CD4-positive, alpha-beta T cell treated with Interleukin-1 beta for 1 hour (primary cell): ENCODE measurements at places on chromosomes 16 and 17.

- DNase-seq, result no peak
Measured at GRCh38 chr17:6254036-6254435, 180.9 kb downstream of the AIPL1 start.

DNA sequence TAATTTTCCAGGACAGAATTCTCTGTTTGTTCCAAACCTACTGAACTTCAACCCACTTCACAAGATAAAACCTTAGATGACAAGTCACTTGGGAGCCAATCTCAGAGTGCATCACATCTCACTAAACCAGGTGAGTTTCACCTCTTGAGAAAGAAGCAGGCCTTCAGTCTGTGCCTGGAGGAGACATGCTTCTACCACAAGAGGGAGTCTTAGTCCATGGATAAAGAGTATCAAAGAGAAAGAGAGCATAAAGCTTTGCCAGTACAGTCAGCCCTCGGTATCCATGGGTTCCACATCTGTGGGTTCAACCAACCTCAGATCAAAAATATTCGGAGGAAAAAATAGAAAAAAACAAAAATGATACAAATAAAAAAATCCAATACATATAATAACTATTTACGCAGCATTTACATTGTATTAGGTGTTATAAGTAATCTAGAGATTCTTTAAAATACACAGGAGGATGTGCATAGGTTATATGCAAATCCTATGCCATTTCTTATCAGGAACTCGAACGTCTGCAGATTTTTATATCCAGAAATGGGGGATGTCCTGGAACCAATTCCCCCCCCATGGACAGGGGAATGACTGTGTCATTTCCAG is 37.7 kb downstream of the DUSP14 start:
- DNase-seq, result peak; percentile 57

GRCh38 chr17:7056386-7056785 is 12.5 kb upstream of the SLC16A11 start:
- DNase-seq, result no peak

DNA sequence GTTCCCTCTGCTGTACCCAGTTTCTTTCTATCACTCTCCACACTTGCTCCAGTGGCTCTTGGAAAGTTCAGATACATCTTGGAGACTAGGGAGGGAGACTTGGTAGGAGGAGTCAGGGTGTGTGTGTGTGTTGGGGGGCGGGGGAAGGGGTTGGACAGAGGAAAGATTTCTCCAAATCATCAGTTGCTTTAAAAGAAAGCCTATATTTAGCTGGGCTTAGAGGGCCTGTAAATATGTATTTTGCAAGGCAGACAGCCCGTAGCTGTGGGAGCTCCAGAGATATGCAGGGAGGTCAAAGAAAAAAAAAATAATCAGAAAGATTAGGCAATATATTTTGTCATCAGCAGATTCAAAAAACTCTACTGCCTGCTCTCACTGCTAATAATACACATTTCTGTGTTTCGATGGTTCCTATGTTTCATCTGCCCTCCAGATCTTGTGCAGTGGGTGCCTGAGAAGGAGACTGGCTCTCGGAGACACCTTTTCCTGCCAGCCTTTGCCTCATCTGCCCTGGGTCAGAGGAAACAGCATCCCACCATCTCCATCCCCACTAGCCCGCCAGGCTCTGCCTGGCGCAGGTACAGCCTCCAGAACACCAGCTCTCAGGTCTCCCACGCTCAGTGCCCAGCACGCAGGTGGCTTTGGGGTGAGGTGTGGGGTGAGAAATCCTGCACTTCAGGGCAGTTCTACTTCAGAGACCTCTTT is 4.8 kb upstream of the PPP1R9B start:
- no peak for DNase-seq

DNA sequence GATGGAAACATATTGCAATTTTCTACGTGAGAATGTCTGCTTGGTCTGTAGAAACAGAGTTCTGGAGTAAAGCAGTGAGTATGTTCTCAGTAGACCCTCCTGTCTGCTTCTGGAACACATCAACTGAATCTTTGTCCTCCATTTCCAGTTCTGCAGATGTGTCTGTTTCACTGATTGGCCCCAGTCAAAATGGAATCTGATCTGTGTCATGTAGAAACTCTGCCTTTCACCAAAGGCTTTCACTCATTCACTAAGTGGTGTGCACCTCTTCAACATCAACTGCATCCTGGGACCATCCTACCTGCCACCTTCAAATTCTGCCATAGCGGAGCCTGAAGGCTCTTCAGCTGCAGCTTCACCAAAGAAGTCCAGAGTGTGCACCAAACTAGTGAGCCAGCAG is 2.8 kb upstream of the ZNF267 start:
- no peak for DNase-seq

GRCh38 chr17:38761612-38762011 is 9.1 kb downstream of the PSMB3 start:
- peak; percentile 27 for DNase-seq

DNA sequence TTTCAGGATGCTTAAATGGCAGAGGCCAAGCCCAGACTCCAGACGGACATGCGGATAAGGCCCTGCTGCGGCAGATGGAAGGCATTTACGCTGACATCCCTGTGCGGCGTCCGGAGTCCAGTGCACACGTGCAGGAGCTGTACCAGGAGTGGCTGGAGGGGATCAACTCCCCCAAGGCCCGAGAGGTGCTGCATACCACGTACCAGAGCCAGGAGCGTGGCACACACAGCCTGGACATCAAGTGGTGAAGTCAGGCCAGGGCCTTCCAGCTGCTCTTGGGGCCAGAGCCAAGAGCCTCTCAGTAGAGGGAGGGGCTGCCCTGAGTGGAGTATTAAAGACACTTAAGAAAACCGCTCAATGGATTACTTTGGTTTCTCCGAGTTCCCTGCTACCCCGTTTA is 29.4 kb downstream of the NARF start:
- no peak for DNase-seq

DNA sequence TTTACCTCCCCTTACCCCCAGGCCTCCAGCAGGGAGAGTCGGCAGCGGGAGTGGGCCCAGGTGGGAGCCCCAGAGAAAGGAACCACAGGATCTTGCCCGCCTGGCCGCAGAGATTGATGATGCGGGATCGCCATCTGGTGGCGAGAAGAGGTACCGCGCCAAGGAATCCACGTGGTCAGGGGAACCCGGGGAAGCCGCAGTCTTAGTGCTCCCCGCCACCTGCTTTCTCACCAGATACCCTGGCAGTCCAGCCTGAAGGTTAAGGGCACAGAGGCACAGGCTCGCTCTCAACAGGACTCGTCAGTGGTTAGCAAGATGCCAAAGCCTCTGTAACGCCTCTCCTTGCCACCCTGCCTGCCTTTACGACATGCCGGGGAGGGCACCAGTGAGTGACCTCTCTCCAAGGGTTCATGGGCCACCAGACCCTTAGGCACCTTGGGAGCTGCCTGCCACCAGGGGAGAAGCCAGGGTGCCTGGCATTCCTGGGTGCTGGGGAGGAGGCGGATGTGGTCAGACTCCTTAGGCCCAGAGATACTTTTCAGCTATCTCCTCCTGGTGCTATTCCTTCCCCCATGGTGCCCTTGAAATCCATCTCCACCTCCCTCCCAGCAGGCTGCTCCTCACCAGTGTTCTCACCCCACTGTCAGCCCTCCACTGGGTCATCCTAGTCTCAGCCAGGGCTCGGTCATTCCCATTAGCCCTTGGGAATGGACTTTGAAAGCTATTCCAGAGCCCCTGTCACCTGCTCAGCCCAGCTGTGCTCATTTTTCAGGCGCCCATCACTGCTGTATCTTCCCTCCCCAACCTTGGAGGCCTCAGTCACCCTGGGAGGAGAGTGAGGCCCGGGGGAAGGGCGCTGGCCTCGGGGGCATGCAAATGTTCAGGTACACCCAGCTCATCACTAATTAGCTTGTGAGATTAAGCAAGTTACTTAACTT is 5.5 kb upstream of the RHBDF2 start:
- peak; percentile 92 for DNase-seq

DNA sequence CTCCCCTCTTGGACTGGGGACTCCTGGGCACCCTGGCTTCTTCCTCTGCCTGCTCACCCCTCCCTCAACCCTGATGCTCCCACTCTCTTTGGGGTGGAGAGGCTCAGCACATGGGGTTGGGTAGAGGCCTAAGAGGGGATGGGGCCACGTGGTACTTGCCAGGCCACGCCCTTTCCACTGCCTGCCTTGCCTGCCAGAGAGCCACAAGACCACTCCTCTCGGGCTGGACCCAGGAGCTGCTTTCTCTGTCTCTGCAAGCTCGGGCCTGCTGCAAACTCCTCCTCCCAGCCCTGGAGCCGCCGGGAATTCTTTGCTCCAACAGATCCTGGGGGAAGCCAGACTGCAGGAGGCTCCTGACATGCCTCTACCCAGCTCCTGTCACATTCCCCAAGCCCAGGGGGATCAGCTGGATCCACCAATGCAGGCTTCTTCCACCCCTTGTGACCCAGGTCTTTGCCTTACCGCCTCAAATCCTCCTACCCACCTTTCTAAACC is 11.8 kb downstream of the DLX4 start:
- no peak for DNase-seq

DNA sequence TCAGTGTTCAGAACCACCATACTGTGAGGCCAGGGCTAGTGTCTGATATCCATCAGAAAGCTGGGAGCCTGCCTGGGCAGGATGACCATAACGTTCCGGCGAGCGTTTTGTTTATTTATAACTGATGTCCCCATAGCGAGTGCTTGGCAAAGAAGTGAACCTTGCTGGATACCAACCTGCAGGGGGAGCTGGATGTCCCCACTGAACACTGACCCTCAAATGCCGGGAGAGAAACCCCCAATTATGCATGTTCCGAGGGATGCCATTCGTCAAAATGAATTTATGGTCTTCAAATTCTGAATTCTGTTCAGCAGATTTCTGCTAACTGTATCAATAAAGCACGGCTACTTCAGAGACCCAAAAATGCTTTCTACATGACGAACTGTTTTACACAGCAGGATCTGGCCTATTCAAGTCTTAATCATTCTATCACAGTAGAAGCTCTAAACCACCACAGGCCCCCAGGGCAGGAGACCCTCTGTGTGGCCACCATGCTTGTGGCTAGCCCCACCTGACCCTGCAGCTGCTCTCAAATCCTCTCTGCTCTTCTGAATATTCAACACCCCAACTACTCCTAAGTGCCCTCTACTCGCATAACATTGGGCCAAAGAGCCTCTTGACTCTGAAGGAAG is 15.2 kb downstream of the MED24 start:
- no peak for DNase-seq

- DNase-seq, result no peak
Measured at GRCh38 chr17:68700421-68700820, 99.3 kb upstream of the FAM20A start.

DNA sequence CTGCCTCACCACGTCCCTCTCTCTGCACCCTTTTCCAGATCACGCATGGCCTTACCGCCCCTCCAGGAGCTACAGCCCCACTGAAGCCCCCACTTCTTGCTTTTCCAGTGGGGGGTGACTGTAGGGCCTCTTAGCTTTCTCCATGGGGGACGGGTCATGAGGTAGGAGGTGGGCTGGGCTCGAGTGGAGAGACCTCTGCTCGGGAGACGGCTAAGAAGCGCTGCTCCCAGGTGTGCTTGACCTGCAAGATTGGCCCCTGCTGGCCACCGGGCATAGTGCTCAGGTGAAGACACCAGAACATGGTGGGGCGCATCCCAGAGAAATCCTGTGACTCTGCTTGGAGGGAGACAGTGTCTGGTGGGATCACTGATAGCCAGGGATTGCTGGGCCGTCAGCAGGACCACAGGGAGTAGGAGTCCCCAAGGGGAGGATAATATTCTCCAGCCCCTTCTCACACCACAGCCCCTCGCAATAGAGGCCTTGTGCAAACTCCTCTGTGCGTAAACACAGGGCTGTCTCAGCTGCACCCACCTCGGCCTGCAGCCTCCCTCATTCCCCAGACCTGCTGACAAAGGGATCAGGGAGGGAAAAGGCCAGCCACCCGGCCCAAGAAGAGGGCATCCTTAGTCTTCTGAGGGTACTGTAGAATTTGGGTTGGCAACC is 8.9 kb upstream of the GALK1 start:
- no peak for DNase-seq

DNA sequence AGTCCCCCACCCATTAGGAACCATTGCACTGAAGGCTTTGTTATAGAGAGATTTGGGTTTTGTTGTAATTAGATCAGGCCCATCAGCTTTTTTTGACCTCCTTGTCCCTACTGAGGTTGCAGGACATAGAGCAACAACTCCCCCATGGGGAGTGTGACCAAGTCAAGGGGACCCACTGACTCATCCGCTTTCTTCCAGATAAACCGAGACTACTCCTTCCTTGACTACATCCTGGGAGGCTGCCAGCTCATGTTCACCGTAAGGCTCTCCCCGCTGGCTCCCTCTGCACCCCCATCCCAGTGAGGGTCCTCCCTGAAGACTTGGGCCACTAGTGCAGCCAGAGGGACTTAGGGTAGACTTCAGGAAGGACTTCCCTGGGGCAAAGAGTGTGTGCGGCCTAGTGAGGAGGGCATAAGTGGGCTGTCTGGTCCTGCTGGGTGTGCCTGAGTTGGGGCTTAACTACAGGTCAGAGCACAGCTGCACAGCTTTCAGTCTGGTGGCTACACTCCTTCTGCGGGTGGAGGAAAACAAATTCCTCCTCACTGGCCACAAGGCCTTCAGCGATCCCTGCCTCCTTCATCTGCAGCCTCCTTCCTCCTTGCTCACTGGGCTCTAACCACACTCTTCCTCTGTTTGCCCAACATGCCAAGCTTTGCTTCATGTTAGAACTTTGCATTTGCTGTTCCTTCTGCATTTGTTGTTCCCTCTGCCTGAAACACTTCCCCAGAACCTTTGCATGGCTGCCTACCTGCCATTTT is 31.0 kb downstream of the CPNE2 start:
- no peak for DNase-seq

- no peak for DNase-seq
Measured at GRCh38 chr17:77905766-77906165, 52.7 kb upstream of the TNRC6C start.

- DNase-seq, result no peak
Measured at GRCh38 chr17:59498530-59499307, 66.7 kb upstream of the DHX40 start.

- peak; percentile 48 for DNase-seq
Measured at GRCh38 chr17:45948881-45949624, 50.0 kb upstream of the STH start.

GRCh38 chr16:1610899-1611632 is 806 bp downstream of the IFT140 start:
- DNase-seq, result no peak

GRCh38 chr16:22868593-22869224 is 54.7 kb downstream of the HS3ST2 start:
- no peak for DNase-seq

DNA sequence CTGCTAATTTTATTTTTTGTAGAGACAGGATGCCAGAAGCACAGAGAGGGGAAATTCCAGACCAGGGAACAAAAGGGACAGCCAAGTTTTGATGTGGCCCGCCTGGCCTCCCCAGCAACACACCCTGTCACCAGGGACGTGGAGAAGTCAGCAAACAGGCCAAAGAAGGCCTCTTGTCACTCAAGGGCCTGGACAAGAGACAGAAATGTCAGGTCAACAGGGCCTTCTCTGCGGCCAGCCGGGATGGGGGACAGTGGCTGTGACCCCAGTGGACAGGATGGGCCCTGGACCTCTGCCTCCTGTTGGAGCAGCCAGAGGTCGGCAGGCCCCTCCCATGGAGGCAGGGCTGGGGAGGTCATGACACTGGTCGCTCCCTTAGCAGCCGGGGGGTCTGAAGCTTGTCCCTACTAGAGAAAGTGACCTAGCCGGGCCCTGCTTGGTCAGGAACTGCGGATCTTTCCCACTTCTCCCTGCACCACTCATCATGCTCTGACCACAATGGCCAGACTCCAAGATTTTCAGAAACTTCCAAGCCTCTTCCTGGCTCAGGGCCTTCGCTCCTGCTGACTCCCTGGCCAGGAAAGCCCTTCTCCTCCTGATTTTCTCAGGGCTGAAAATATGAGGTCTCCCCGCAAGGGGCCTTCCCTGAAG is 9.2 kb upstream of the TVP23A start:
- DNase-seq, result no peak
